ENCODE measurements at places on chromosomes 16 and 17.
A peak's percentile ranks its signal among the peaks of the same experiment; 100 is the strongest.

DNA sequence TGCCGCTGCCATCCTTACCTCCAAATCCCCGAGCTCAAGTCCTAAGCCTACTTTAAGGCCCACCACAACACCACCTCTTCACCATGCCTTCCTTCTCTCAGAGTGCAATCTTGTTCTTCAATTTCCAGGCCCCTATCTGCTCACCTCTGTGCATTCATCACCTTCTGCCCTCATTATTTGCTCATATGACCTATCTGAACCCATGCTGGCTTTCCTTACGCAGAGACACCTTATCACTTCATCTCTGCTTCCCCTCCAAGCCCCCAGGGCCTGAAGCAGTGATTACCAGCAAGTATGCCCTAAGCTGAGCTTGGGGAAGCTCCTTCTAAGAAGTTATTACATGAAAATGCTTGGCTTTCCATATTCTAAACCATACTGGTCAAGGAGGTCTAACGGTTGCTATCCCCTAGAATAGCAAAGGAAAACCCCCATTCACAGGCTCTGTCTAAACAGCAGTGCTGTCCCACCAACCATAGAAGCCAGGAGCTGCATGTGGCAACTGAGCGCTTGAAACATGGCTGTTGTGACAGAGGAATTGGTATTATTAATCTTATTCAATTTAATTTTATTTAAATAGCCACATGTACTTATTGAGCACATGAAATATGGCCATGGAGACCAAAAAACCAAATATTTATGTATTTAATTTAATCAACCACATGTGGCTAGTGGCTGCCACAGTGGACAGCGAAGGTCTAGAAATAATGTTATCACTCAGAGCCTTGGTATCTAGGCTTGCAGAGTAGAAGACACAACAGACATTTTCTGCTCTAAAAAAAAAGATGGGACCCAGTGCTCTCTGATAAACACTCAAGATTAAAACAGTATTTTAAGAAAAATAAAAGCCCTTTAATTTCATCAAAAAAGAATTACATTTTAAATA is 13.9 kb downstream of the USP7 start:
- no peak for DNase-seq

DNA sequence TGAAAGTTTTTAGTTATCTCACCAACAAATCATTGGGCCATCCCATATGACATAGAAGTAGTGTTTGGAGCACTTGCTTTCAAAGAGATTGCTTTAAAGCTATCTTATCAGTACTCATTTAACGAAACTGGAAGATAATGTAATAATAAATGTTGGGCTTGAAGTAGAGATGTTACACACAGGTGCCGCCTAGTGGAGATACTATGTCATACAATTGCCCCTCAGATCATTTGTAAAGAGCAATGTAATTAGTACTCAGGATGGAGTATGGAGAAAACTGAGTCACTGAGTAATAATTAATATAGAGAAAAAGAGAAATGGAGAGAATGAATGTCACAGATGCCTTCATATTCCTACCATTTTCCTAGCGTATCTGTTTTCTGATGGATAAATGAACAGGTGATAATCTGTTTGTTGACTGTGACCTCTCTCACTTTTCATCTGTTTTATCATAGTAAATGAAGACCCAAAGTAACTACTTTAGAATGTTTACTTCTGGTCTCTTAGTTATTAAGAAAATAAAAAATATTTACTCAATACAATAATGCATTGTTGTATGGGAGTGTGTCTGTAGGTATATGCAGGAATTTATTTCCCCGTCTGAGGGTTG is 80.4 kb downstream of the EFCAB5 start:
- DNase-seq: no peak

DNA sequence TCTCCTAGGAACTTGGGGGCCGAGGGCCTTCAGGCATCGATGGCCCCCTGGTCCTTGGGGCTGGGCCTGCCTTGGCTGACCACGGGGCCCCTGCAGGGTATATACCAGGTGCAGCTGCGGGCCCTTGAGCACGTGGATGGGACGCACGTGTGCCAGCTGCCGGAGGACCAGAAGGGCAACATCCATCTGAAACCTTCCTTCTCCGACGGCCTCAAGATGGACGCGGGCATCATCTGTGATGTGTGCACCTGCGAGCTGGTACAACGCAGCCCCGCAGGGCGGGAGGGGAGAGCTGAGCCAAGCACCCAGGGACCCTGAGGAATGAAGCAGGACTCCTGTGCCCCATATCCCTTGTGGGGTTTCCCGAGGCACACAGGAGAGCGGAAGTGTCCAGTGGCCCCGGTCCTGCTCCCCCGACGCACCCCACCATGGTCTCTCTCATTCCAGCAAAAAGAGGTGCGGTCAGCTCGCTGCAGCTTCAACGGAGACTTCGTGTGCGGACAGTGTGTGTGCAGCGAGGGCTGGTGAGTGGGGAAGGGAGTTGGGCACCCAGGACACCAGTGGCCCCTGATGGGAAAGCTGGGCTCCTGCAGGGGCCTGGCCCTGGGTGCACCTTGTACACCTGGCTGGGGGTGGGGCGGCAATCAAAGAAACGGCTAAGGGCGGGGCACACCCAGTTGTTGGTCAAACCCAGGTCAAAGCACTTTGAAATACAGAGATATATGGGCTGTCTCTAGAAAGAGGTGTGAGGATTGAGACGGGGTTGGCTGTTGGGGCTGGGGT is 10.6 kb downstream of the ITGB4 start:
- peak; percentile 54 for DNase-seq

DNA sequence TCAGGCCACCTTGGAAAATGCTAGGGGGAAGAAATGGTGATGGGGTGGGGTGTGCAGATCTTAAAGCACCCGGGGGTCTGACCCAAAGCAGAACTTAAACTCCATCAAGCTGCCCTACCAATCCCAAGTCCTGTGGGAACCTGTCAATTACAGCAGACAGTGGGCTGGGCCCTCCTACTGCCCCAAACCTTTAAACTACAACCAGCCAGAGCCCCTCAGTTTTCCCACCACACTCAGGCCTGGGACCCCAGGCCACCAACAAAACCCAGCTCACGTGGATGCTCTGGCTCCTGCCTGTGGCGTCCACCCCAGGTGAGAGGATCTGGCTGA is 2.7 kb downstream of the MYO18A start:
- no peak for DNase-seq

- no peak for DNase-seq
These were observed 12.5 kb upstream of the SREBF1 start for GRCh38 chr17:17849147-17849820.

GRCh38 chr17:78423961-78424675 is 45.7 kb downstream of the PGS1 start:
- DNase-seq: no peak

- DNase-seq: no peak
These were observed 245.9 kb downstream of the CPPED1 start for GRCh38 chr16:12557786-12558185.

GRCh38 chr17:9977180-9977575 is 72.1 kb upstream of the RCVRN start:
- DNase-seq: no peak

- peak; percentile 87 for DNase-seq
These were observed 16.7 kb downstream of the GNGT2 start for GRCh38 chr17:49193513-49194296.

DNA sequence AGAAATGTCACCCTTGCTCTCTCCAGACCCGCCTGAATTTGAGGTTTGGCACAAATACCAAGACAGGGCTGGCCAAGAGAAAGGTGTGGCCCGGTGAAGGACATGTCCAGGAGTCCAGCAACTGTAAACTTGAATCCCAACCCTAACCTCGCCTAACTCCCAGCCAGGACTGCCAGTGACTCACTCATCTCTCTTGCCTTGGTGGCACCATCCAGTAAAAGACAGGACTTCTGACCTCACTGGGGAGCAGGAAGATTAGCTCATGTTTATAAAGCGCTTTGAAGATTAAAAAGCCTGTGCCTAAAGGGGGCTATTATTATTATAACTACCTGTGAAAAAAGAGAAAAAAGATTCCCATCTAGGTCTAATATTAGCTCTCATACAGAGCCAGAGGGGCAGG is 335.3 kb downstream of the SOX9 start:
- DNase-seq: no peak

DNA sequence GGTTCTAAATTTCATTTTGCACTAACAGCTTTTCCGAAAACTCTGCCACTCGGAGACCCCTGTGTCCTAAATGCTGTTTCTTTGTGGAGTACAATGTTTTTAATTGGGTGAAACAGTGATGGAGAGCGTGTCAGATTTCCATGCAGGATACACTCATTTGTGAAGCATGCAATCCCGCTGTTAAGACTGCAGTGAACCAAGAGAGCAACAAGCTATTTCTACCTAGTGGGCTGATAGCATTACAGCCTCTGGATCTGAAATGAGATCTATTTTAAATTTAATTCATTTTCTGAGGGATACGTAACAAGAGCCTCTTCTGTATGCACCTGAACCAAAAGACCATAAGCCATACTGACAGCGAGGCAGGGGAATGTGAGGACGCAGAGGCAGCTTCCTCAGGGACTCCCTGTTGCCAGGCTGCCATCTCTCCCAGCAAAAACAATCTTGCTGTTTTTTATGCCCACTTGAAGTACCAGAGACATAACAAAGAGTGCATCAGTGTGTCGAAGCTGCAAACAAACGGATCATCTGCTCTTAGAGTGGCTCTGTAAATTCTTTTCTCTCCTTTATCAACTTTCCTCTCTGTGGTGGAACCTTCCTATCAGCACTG is 199.9 kb upstream of the COX10 start:
- no peak for DNase-seq

DNA sequence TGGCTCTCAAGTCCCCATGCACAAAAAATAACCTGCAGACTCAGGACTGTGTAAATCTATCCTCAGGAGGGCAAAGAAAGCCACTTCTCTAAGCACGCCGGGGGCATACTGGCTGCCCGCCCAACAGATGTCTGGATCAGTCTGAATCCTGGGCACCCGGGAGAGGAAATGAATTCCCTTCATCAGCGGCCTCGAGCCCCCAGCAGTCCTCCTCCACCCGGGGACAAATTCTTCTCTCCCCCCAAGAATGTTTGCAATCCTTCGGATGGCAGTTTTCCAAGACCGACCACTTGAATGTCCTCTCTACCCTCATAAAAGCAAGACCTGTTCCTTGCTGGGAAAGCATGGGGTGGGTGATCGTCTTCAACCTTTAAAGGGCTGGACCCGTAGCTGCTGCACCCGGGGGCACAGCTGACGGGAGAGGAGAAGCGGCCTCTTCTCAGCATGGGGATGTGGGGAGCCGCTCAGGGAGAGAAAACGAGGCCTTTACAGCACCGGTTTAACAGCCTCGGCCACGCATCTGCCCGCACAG is 9.4 kb upstream of the MAP2K3 start:
- DNase-seq: no peak

GRCh38 chr16:72073560-72074230 is 10.7 kb downstream of the HPR start:
- DNase-seq: no peak

DNA sequence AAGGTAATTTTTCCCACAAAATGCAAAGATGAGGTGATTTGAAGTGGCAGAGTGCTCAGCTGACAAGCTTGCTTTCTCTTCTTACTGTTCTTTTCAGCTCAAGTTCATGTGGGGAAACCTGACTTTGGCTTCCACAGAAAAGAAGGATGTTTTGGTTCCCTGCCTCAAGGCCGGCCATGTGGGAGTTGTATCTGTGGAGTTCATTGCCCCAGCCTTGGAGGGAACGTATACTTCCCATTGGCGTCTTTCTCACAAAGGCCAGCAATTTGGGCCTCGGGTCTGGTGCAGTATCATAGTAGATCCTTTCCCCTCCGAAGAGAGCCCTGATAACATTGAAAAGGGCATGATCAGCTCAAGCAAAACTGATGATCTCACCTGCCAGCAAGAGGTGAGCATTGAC is 18.4 kb upstream of the TMEM106A start:
- DNase-seq: no peak

DNA sequence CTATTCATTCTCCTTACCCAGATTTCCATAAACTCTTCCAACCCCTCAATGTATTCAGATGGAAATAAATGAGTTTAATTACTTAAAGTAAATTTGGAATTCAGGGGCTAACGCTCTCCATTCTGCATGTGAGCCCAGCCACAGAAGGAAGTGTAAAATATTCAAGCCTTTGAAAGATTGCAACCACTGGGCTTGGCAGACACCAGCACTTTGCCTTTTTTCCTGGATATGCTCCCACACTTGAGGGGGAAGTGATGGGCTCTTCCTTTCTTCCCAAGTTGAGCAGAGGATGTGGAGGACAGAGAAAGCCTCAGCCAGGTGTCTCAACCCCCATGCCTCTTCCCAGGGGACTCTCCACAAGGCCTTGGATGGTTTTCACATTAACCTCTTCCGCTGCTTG is 825.1 kb upstream of the EEF2KMT start:
- DNase-seq: no peak

DNA sequence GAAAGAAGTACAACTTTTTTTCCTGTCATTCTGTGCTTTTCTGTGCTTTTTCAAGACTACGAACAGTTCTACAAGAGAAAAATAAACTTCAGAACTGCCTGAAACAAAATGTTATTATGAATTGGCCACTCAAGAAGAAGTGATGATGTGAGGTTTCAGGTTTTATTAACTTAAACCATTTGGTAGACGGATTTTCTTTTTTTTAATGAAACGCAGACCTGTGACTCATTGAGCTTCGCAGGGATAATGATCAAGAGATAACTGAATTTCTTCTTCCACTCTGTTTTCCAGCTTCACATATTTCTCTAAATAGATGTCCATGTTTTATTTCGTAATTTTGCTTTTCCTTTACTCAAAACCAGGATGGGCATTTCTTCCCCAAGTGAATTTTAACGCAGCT is 32.7 kb downstream of the AIPL1 start:
- no peak for DNase-seq

DNA sequence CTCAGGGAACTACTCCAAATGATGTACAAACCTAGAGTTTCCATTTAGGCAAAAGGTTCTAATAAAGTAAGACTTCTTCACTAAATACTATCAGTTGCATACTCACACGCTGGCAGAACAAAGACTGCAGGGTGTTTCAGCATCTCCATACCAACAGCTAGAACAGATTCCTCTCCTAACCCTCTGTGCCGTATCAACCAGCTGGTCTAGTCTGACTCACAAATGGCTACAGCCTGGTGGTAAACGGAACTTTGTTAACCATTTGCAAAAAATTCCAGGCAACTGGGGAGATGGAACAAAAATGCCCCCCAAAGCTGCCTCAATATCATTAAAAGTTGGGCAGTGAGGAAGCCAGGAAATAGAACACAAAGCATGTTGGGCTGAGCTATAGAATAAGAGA is 217.1 kb downstream of the GRIN2A start:
- DNase-seq: no peak

DNA sequence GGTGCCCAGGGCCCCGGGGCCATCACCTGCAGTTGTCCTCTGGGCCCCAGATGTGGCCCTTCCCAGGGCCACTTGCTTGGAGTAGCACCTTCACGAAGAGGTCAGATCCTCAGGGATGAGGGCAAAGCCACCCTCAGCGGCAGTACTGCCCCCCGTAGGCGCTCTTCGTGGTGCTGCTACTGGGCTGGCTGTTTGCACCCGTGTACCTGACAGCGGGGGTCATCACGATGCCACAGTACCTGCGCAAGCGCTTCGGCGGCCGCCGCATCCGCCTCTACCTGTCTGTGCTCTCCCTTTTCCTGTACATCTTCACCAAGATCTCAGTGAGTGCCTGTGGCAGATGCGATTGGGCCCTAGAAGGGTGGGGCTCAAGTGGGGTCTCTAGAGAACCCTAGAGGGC is 2.6 kb downstream of the SLC5A2 start:
- no peak for DNase-seq

Measured in suprapubic skin (tissue), 4 donors.